Right lung (tissue), 10 donors: ENCODE measurements at places on chromosomes 11 and 22. TPM values are rescaled to one million over a fixed set of nuclear protein-coding genes. Genes with fewer than 3 reads are reported as not detected.

DNA sequence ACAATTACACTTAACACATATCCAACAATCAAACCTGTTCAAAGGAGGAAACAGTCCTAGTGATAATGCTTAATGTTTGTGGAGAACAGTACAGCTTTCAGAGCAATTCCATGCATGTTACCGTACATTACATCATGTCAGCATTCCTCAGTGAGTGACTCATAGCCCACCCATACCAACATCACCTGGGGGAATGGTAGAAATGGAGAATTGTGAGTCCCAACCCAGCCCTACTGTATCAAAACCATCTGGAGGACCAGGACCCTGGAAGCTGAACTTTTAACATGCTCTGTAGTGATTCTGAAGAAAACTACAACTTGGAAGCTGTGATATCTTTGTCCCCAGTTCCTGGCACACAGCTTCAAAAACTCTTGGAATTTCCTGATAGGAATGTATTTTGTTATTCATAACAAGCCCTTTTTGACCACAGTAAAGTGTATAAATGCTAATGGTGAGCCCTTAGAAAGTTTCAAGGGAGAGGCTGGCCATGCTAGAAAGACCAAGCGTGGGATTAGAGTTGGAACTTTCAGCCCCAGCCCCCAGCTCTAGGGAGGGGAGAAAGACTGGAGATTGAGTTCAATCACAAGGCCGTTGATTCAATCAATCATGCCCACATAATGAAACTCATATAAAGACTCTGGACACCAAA lies 301.1 kb downstream of the BUD13 start:
- no peak for DNase-seq

- DNase-seq, result no peak
Measured at GRCh38 chr22:26673486-26673885, 16.1 kb downstream of the MIAT start.

GRCh38 chr11:72642043-72642883 lies 32.0 kb downstream of the PDE2A start:
- DNase-seq, result no peak

CLTCL1 gene
- polyA plus RNA-seq, result 9.6 TPM

DNA sequence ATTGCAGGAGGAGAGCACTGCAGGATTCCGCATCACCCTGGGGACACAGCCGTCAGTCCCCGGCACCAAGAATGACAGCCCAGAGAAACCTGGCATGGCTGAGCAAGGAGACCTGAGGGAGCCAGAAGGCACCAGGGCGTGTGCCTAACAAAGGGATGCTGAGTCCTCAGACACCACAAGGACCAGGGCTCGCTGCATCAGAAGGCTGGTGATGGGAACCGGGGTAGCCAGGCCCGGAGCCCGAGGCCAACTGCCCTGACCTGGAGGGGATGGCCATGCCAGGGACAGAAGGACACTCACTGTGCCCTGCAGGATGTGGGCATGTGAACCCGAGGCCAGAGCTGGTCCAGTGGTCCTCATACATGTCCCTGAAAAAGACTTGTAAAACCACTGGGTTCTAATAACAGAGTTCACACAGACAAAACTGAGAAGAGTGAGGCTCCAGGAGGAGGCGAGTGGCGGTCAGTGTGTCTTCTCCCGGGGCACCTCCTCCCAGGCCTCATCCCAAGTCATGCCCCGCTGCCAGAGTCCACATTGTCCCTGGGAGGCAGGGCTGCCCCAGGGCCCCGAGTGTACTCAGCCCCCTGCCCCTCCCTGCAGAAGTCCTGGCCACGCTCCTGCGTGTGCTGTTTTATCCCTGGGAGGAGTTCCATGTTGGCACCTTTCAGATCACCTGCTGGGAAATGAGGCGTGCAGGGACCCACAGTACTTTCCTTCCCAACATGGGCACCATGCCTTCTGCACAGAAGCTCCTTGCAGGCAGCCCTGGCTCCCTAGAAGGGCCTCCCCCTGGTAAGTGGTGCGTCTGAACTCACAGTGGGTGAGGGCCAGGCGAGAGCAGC lies 42.5 kb downstream of the TBX1 start:
- no peak for DNase-seq

- no peak for DNase-seq
Measured at GRCh38 chr11:33000181-33000580, 15.5 kb upstream of the DEPDC7 start.

DNA sequence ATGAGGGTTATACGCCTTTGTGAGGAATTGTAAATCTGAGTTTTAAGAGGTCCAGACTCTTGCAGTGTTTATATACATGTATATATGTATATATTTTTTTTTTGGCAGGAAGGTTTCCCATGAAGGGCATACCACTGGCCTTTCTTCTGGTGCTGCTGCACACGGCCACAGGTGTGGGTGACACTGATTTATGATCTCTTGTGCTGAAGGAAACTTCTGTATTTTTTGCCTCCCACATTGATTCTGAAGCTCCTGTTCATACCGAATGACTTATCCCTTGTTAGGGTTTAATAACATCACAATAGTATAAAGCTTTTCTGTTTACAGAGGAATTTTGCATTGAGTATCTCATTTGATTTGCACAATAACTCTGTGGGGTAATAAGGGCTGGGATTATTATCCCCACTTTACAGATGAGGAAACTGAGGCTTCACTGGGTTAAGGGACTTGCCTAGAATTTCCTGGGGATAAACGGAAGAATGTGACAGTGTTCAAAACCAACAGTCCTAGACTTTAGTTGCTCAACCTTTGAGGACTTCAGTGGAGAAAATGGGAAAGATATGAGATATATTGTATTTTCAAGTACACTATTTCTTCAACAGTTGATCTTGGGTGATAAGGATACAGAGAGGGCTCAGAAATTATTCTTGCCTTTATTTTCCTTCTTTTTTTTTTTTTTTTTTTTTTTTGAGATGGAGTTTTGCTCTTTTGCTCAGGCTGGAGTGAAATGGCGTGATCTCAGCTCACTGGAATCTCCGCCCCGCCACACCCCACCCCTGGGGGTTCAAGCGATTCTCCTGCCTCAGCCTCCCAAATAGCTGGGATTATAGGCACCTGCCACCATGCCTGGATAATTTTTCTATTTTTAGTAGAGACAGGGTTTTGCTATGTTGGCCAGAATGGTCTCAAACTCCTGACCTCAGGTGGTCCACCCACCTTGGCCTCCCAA lies 70.1 kb downstream of the MICAL2 start:
- DNase-seq, result no peak

DNA sequence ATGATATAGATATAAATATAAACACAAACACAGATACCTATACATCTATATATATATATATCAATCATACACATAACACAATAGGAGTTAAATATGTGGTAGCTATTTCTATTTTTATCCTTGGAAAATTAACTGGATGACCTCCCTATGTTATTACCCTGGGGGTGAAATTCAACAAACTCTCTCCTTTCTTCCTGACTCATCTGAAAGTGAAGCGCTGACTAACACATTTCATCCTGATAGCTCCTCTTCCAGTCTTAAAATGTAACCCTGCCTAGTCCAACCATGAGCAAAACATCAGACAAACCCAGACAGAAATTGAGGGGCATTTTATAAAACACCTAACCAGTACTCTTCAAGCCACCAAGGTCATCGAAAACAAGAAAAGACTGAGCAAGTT lies 220.6 kb upstream of the ISX start:
- no peak for DNase-seq

- no peak for DNase-seq
Measured at GRCh38 chr11:79439886-79440570, 802 bp downstream of the TENM4 start.

DNA sequence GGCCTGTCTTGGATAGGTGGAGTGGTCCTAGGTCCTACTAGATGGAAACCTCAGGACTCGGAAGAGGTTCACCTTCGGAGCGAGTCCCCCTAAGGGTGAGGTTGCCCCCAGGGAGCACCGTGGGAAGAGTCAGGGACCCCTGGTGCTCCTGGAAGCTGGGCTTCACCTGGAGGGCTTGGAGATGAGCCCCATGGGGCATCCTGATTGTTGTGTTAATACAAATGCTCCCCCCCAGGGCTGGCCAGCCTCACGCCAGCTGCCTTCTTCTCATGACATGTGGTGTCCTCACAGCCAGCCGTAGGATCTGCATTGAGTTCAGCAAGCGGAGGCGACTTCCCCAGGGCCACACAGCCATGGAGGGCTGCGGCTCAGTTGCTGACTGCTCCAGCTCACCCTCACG lies 1487.5 kb downstream of the BRD1 start:
- no peak for DNase-seq

MAFF gene
- polyA plus RNA-seq, result 8.6 TPM

DNA sequence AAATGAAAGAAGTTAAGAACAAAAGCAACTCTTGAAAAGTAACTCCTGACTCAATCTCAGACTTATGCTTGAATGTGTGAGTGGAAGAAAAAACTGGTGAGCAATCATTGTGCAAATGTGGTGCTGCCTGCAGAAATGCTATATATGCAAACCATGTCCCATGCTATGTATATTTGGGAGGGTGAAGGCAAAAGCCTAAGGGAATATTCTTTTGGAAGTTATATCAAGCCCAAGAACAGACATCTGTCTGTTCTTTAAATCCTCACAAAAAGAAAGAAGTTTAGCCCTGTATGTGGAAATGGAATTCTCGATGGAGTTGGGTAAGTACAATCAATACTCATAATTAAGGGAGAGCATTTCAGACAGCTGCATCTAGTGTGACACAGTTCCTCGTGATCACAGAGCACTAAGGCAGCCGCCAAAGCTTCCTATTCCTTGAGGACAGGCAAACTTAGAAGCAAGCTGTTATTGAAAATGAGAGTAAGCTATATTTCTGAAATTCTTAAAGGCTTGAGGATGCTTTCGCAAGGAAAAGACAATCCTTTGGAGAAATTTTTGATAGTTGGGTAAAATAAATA lies 406.5 kb upstream of the CHORDC1 start:
- no peak for DNase-seq

DNA sequence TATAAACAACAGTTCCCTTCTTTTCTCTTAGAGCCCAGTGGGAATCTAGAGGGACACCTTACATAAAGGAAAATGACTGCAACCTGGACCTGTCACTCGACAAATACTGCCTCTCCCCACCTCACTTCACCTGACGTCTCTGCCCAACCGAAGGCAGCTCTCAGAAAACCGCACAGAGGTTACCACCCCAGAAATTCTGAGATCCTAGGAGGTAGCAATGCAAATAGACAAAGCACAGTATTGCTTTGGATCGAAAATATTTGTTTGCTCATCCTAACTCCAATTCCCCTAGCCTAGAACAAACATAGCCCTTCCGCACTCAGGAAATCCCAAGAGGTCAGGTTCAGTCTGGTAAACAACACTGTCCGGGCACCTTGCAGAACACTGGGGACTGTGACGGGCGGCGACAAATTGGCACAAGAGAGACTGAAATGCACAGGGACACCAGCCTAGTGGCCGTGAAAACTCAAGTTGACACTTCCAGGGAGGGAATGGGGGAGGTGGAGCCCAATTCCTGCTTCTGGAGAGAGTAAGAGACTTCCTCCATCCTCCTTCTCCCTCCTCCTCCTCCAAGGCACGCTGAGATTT lies 420 bp upstream of the TRIM44 start:
- no peak for DNase-seq

DDX25 gene
- polyA plus RNA-seq, result 2.1 TPM

DNA sequence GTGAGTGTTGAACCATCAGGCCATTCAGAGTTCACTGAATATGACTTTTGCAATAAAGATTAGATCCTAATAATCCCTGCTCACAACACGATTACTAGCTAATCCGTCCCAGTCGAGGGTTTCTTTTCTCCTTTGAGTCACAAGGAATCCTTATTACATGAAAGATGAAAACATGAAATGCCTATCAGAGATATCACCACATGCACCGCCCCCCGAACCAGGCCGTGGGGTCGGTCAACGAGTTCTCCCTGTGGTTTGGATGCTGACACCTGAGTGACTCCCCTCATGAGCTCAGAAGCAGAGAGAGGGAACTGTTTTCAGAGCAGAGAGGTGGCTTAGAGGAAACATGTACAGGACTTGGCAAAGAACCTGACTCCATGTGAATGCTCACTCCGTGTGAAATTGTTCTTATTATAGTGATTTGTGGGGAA lies 263.3 kb downstream of the ETS1 start:
- DNase-seq, result no peak

DNA sequence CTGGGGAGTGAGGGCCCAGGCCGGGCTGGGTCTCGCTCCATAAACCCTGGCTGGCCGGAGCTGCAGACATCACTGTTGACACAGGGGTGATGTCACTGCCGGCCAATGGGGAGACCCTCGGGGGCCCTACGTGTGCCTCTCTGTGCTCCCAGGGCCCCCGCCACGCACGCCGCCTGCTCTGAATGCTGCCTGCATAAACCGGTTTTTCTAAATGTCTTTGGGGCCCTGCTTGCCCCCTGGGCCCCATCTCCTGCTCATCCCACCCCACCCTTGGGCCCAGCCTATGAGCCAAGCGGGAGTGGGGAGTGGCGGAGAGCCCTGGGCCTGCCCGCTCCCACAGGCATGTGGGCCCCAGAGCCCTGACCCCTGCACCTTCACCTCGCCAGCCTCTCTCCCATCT lies 7.7 kb downstream of the H19 start:
- no peak for DNase-seq

DNA sequence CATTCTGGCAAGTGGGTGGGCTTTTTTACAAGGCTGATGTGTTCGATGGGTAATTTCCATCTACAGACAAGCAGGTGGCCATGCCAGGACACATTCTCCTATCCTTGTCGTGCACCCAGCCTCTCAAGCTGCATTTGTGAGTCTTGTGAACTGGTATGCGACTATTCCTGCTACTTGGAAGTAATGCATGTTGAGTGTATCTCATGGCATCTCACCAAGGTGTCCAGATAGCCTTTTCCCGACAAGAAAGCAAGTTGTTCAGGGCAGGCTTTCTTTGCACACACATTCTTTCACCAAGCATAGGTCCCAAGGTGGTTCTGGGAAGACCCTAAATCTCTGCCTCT lies 18.8 kb upstream of the SYT13 start:
- DNase-seq, result no peak

DNA sequence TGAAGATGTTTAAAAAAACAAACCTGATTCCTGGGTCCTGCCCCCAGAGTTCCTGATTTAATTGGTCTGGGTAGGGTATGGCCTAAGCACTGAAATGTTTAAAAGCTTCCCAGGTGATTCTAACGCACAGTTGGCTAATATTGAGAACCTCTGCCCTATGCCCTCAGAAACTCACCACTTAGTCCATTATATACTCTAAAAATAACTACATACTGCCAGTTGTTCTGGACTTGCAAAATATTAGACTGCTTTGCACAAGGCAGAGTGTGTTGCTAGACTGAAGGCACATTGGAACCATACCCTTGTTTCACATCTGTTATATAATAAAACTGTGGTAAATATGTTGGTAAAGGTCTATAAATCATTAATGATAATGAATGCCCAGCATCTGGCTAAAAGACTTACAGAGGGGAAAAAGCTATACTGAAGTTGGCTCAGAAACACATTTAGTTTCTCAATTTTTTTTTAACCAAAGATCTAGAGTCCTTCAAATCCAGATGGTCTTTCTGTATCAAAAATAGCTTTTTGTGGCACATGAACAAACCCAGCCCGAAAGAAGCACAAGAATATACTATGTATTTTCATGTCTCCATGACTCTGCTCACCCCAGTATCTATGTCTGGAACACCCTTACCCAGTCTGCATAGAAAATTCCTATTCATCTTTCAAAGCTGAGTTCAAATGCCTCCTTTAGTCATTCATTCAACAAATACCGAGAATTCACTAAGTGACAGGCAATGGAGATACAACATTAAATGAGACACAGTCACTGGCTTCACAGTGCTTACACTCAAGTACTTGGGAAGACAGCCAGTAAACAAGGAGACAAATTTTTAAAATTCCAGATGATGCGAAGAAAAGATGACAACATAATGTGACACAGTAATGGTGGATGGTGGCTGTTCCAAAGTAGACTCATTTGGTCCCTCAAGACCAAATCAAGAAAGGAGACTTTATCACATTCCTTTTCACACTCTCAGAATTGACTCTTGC lies 44.1 kb downstream of the RBFOX2 start:
- DNase-seq, result no peak
